H54 (cell line): ENCODE measurements at places on chromosomes 13 and 19.

DNA sequence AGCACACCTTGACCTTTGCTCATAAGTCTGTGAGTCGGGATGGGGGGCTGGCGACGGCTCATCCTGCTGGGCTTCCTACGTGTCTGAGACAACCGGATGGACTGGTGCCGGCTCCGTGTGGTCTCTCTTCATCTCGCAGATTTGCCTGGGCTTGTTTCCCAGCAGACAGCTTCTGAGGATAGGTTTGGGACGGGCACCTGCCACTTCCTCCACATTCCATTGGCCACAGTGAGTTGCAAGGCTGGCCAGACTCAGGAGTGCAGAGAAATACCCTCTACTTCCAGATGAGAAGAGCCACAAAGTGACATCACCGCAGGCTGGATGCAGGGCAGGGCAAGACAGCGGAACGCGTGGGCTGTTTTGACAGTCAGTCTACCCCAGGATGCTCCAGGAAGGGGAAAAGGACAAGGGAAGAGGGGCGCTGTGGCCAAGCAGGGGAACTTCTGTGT, 48.1 kb downstream of the IRS2 start:
- no peak for DNase-seq

GRCh38 chr13:112519517-112520060, 68.4 kb downstream of the TUBGCP3 start:
- DNase-seq: no peak

DNA sequence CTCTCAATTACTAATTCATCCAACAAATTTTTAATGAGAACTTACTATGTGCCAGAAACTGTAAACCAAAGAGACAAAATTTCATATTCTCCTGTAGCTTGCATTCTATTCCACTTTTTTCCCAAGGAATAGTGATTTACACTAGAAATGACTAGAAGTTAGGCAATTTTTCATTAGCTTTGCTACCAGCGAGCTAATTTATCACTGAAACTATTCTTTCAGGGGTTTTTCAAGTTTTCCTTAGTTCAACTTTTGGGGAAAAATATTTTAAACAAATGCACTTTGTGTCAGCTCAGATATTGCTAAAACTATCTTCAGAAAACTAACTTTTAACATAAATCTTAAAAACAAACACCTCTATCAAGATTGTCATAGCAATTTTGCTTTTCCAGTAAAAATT, 5.4 kb downstream of the TNFRSF19 start:
- no peak for DNase-seq

DNA sequence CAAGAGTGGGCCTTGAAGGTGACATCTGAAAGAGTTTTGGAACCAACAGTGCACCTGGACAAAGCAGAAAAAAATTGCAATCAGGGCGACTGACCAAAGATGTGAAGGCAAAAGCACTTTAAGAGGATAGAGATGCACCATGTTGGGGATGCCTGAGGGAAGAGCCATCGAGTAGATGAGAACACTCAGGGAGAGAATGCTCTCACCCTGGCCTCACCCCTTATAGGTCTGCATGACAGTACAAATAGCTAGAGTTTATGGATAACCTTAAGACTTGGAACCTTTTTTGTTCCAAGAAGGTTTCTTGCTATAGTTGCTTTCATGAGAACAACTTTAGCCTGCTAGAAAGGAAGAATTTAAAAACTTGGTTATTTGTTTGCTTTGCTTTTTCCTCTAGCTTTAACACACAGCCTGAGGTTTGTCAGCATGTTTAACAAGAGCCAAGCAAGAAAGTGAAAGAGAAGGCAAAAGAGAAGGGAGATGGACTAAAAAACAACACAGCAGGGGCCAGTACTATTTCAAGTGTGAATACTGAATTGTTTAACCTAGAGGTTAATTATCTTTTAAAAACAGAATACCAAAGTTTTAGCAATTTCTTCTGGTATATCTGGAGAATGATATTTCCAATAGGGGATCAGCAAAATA, 418.9 kb downstream of the DIAPH3 start:
- no peak for DNase-seq

- DNase-seq: no peak
Observed at GRCh38 chr13:29067306-29067945, 247.3 kb downstream of the MTUS2 start.

- no peak for DNase-seq
Observed at GRCh38 chr19:1856345-1856697, 7.1 kb downstream of the KLF16 start.

- peak; percentile 99 for DNase-seq
Observed at GRCh38 chr19:56594783-56595547, at the start of gene ZNF71. Gene ZNF71 (plus strand): TSS chr19:56595302. CDS start chr19:56601559, 6,257 bp downstream.

GRCh38 chr13:45401314-45401713, 16.9 kb downstream of the SLC25A30 start:
- no peak for DNase-seq

DNA sequence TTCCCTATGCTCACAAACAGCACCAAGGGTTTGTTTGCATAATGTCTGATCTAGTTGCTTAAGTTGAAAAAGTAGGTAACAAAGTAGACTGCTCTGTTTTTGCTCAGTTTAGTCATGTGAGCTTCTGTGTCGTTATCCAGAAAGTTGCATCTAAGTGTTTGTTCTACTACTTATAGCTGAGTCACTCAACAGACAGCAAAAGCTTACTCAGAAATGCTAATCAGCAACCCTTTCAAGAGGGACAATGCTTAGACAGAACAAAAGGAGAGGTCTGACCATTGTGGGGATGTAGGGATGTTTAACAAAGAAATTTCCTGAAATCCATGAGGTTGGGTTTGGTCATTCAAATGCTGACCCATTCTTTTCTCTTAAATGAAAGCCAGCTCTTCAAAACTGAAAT, 106.4 kb downstream of the ATP8A2 start:
- no peak for DNase-seq

DNA sequence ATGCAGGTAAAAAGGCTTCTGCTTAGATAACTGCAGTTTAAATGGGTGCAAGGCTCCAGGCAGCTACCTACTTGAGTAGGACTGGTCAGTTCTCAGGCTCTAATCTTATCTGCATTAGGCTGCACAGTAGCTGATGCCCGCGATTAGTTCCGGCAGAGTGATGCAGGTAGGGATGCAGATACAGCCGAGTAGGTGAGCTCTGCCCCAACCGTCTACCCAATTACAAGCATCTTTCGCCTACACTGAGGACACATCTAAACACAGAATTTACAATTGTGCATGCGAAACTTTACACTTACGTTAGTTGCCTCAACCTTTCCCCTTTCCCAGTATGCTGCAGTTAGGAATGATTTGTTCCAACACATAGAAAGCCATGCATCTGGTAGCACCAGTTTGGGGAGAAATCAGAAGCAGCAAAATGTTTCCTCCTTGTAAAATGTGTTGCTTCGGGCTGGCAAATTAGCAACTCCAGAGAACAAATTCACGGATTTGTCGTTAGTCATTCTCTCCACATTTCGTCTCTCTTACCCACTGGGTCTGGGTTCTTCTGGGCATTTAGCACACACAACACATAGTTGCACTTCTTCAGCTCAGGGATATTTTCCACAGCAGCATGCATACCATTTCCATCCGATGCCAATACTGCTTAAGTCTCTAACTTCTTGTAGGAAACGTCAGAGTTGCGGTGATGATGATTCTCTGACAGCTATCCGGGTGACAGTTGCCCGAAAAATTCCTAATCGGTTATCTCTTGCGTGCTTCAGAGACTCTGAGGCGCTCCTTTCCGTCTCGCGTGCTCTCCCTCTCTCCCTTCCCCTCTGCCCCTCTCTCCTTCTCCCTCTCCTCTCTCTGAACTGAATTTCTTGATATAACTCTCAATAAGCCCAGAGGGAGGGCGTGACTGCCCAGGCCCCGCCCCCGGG, at the start of gene PCDH9:
TSS of gene PCDH9 (minus strand) at position 856 of the 923 bp plus-strand sequence. CDS start 1,896 bp downstream, outside the sequence.
- DNase-seq: peak; percentile 10

DNA sequence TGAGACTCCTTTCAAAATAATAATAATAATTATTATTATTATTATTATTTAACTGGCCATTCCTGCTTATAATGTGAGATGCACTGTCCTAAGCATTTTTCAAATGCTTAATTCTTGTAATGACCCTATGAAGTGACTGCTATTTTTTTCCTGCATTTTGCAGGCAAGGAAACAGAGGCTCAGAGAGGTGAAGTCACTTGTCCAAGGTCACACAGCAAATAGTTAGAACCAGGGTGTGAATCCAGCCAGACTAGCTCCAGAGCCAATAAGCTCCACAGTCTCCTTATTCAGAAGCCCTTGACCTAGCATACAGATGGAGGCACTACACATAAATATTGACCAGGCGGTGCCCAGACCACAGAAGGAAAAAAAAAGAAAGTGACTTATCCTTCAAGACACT, 77.5 kb upstream of the CACNA1A start:
- no peak for DNase-seq

GRCh38 chr19:43759515-43759914, 4.8 kb upstream of the SMG9 start:
- peak; percentile 72 for DNase-seq

DNA sequence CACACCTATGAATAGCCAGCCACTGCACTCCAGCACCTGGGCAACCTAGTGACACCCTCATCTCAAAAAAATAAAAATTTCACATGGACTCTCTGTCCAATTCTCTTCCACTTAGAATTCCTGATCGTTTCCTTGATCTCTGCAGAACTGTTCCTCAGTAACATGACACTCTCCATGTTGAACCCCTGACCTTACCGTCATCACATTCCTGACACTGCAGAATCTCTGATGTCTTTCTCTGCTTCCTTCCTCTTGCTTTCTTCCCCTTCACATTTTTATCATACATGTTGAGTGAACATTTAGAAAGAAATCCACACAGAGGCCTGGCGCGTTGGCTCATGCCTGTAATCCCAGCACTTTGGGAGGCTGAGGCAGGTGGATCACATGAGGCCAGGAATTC, 15.0 kb downstream of the ZNF114 start:
- DNase-seq: no peak

DNA sequence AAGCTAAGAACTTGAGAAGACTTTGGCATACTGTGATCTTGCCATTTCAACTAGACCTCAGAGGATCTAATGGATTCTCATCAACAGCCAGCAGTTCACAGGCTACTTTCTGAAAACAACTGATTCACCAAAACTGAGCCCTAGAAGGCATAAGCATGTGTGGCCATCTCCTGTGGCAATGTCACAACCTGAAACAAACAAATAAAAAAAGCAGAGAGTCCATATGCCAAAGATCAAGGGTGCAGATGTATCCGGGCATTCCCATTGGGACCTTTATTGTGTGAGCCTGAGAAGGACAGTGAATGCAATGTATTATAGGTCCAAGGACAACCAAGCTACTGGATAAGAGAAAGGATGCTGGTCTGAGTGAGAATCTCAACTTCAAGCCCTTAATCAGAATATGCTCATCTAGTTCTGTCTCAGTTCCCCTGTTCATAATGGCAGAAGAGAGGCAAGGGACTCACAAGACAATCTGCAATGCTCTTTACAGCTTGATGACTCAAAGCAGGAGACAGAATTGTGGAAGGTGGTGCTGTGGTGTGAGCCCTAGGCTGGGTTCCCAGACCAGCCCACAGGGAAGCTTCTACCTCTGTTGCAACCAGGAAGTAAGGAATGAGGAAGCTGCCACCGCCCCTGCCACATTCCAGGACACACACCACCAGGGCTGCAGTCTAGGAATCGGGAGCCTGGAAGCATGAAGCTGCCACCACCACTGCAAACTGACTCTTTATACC, 133.7 kb downstream of the RAP2A start:
- peak; percentile 23 for DNase-seq

GRCh38 chr13:99275093-99275469, 16.9 kb upstream of the GPR18 start:
- DNase-seq: peak; percentile 23

GRCh38 chr19:51489113-51489512, 10.8 kb downstream of the CEACAM18 start:
- no peak for DNase-seq

GRCh38 chr19:11130824-11131455, 24.6 kb downstream of the SPC24 start:
- peak; percentile 57 for DNase-seq

GRCh38 chr13:32837307-32837972, 178.8 kb upstream of the KL start:
- no peak for DNase-seq

DNA sequence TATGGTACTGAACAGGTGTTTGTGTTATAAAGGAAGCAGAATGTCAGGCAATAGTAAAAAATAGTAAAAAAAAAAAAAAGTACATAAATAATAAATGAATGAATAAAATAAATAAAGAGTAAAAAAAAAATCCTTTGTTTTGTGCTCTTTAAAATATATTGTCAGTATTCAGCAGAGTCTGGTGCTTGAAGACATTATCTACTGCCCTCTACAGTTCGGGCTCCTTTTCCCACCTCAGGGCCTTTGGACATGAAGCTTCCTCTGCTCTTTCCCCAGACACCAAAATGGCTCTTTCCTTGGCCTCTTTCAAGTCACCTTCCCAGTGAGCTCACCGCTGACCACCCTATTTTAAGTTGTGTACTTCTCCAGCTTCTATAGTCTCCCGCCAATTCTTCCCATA, 137.5 kb downstream of the TNFRSF19 start:
- no peak for DNase-seq

DNA sequence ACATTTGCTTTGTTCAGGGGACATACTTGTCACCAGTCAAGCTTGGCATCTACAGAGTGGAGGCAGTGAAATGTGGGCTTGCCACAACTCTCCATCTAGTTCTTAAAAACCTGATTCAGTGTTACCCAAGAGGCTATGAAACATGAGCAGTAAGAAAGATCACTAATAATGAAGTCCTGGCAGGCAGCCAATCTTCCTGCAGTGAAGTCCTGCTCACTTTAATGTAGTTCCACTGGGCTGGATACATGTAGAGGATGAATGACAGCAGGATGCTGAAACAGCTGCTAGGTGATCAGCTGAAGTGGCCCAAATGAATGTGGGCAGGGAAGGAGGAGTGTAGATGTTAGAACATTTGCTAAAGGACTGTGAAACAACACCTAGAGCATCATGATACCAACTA, 1213.1 kb downstream of the OLFM4 start:
- no peak for DNase-seq

GRCh38 chr13:76594435-76594834, 291.8 kb downstream of the KCTD12 start:
- DNase-seq: no peak

DNA sequence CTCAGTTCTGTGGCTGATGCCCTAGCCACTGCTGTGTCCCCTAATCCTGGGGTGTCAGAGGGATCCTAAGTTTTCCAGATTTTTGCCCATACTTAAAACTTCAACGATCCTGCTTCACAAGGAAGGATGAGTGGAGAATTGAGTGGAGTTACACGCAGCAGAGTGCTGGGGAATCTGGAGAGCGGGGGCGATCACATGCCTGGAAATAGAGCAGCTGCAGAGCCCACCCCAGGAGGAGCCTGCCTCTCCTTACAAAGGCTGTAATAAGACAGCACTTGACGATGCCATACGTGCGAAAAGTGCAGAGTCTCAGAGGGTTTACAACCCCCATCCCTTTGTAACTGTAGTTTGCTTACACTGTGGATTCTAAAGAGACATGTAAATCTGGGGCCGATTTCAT, 40.6 kb downstream of the SUGP2 start:
- no peak for DNase-seq

GRCh38 chr19:40348961-40349507, 539 bp downstream of the PLD3 start:
- DNase-seq: no peak

GRCh38 chr13:24301434-24301833, 7.9 kb upstream of the C1QTNF9 start:
- no peak for DNase-seq
